ENCODE measurements at places on chromosomes 2 and 18.

GRCh38 chr2:152415796-152416195 lies 80.8 kb downstream of the FMNL2 start:
- no peak for DNase-seq

GRCh38 chr2:132608311-132608710 lies 61.7 kb downstream of the LYPD1 start:
- no peak for DNase-seq

GRCh38 chr2:56199492-56199891 lies 15.7 kb downstream of the CCDC85A start:
- no peak for DNase-seq

GRCh38 chr2:105873281-105873680 lies 128.6 kb downstream of the NCK2 start:
- DNase-seq = no peak

GRCh38 chr18:24795129-24795528 lies 334.7 kb downstream of the HRH4 start:
- no peak for DNase-seq

DNA sequence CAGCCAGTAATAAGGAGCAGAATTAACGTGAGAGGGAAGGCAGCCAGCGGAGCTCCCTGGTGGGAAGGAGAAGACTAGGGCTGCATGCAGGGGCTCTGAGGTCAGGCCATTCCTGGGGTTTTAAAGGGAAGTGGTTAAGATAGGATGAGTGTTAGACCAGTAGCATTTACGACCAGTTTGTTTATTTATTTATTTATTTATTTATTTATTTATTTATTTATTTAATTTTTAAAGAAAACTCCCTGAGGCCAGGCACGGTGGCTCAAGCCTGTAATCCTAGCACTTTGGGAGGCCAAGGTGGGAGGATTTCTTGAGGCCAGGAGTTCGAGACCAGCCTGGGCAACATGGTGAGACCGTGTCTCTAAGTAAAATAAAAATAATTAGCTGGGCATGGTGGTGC lies 152.8 kb downstream of the FHOD3 start:
- no peak for DNase-seq

DNA sequence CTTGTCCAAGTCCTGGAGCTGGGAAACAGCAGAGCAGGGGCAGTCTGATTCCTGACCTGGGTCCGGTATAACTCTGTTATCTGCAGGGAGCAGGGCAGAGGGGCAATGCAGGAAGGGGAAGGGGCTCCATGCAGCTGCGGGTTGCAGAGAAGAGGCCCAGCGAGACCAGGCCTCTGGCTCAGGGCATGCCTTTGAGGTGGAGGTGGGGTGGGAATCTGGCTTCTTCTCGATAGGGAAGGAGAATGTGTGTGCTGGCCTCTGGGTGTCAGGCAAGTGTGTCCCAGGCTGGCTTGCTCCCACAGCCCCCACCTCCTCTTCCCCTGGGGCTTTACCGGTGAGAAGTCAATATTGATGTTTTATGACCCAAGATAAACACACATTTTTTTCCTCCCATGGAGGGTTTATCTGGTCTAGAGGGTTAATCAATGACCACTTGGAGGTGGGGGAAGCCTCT lies 187.1 kb upstream of the HAAO start:
- DNase-seq = no peak

- DNase-seq = no peak
Measured at GRCh38 chr18:74290794-74291471, 830 bp downstream of the CYB5A start.

DNA sequence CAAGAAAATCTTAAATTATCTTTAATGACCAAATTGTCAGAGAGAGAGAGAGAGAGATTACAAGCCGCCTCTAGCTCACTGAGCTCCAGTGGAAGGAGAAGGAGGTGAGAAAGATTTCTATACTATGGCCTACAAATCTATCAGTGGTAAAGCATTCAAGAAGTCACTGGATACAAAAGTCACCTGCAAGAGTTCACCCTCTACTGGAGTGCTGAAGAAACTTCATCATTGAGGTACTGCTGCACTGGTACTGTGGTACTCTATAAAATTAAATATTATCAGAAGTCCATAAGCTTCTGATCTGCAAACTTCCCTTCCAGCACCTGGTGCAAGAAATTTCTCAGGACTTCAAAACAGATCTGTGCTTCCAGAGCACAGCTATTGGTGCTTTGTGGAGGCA lies 48.3 kb upstream of the AGPS start:
- no peak for DNase-seq

All from endothelial cell (in vitro differentiated cells).